ENCODE measurements at places on chromosomes 3 and 15. TPM values are rescaled to one million over a fixed set of nuclear protein-coding genes. Genes with fewer than 3 reads are reported as not detected.

Gene MORC1
- not detected for total RNA-seq

Gene CLDN18
- total RNA-seq: 0.16 TPM

Gene CAND2
- 13.7 TPM for total RNA-seq

Gene MYZAP
- 0.68 TPM for total RNA-seq

Gene GP9
- total RNA-seq: not detected

Gene SCAMP5
- 70.1 TPM for total RNA-seq

Gene SH3GL3
- 8.0 TPM for total RNA-seq

Gene POLQ
- total RNA-seq: 16.8 TPM

DNA sequence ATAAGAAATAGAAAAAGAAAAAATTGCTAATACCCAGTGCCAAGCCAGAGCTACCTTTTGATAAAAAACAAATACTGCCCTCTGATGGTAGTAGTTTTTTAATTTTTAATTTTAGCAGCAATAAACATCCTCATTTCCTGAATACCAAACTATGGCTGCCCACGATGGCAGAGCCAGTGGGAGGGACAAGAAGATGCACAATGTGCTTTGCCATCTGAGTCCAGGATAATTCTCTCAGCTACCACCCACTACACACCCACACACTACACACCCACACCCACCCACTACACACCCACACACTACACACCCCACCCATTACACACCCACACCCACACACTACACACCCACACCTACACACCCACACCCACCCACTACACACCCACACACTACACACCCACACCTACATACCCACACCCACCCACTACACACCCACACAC, 17.8 kb downstream of the CEP19 start:
- no peak overlapping the region for H3K27ac ChIP-seq
- no peak overlapping the region for H3K4me3 ChIP-seq
- no peaks in the 10 kb centered on the region for H3K36me3 ChIP-seq
- no peaks in the 10 kb centered on the region for H3K27me3 ChIP-seq
- H3K4me1 ChIP-seq: no peaks in the 10 kb centered on the region

- no peaks in the 10 kb centered on the region for H3K4me1 ChIP-seq
- H3K36me3 ChIP-seq: peaks cover 60% of the 10 kb centered on the region
- H3K27ac ChIP-seq: no peak overlapping the region
- no peak overlapping the region for H3K4me3 ChIP-seq
- no peaks in the 10 kb centered on the region for H3K27me3 ChIP-seq
- DNase-seq: no peak
These were observed 64.8 kb upstream of the UBP1 start for GRCh38 chr3:33505027-33505426.

GRCh38 chr3:73415118-73415517, 209.6 kb downstream of the PDZRN3 start:
- H3K4me1 ChIP-seq: peaks cover 23% of the 10 kb centered on the region
- no peaks in the 10 kb centered on the region for H3K36me3 ChIP-seq
- H3K4me3 ChIP-seq: no peak overlapping the region
- H3K27ac ChIP-seq: no peak overlapping the region
- DNase-seq: no peak

DNA sequence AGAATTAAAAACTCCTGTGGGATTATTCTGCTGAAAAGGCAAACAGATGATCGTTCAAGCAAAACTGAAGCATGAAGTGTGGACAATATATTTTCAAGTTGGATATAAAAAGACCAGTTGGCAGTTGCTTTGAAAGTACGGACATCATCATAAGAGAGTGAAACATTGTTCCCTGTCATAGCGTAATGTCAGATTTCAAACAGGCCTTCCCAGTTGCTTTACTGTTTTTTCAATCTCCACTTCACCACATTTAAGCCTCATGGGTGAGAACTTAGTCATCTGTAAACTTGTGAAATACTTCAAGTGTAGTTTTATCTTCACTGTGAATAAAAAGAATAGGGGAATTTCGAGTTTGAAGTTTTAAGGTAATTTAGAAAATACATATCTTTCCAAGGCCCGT, 435.1 kb upstream of the CNTN3 start:
- no peak for DNase-seq

- H3K27ac ChIP-seq: no peak overlapping the region
- peaks cover 51% of the 10 kb centered on the region for H3K36me3 ChIP-seq
- H3K27me3 ChIP-seq: no peaks in the 10 kb centered on the region
- DNase-seq: no peak
These were observed 22.2 kb upstream of the ZNF80 start for GRCh38 chr3:114259566-114259965.

GRCh38 chr3:32437896-32438295, 46.2 kb downstream of the CMTM7 start:
- H3K27me3 ChIP-seq: no peaks in the 10 kb centered on the region
- H3K4me1 ChIP-seq: peaks cover 16% of the 10 kb centered on the region
- no peak overlapping the region for H3K27ac ChIP-seq

- no peak for DNase-seq
- H3K4me1 ChIP-seq: peaks cover 27% of the 10 kb centered on the region
- H3K27me3 ChIP-seq: peaks cover 2% of the 10 kb centered on the region
- H3K27ac ChIP-seq: no peak overlapping the region
These were observed 58.7 kb downstream of the BOC start for GRCh38 chr3:113270068-113270467.

DNA sequence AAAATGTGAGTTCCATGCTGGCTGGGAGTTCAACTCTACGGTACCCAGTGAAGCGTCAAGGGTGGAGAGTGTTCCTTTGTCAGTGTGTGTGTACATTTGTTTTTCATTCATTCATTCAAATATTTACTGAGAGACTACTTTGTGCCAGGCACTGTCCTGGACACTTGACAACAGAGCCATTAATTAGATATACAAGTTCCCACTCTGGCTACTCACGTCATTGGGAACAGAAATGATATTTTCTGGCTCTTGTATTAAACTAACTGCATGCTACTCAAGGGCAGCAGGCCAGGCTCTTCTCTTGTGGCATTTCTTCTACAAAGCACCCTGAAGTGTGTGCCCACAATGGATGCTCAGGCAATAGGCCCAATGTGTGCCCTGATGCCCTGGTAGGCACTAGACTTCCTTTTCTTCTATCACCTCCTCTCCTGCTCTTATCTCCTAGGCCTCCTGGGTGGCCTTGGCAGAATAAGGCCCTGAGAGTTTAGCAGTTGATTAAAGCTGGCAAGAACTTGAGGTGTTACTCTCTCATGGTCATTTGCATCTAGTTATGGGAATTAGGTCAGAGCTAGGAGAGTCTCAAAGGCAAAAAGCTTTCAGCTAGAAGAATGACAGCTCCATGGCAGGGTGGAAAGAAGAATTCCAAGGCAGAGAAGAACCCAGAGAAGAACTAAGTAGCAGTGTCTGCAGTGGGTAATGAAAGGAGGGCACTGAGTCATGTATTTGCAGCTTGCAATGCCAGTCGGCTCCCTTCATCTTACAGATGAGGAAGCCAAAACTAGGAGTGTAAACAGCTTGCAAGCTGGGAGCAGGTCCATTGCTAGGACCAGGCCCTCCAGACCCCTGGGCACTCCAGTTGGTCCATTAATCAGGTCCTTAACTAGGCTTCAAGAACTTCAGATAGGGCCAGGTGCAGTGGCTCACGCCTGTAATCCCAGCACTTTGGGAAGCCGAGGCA, 14.0 kb upstream of the SMAD3 start:
- no peak for DNase-seq
- no peaks in the 10 kb centered on the region for H3K27me3 ChIP-seq
- no peak overlapping the region for H3K4me3 ChIP-seq
- no peaks in the 10 kb centered on the region for H3K36me3 ChIP-seq
- peaks cover 16% of the 10 kb centered on the region for H3K4me1 ChIP-seq

DNA sequence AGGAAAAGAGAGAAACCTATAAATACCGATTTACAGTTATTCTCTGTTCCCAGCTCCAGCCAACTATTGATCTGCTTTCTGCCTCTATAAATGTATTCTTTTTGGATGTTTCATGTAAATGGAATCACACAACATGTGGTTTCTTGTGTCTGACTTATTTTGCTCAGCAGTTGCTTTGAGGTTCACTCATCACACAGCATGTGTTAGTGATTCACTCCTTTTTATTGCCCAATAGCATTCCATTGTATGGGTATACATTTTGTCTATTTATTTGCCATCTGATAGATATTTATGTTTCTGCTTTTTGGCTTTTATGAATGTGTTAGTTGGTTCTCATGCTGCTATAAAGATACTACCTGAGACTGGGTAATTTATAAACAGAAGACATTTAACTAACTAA, 23.6 kb downstream of the CCR1 start:
- H3K4me3 ChIP-seq: no peak overlapping the region
- H3K4me1 ChIP-seq: no peaks in the 10 kb centered on the region
- H3K27ac ChIP-seq: no peak overlapping the region
- no peak for DNase-seq

GRCh38 chr3:182491577-182491976, 301.7 kb upstream of the ATP11B start:
- H3K4me1 ChIP-seq: peaks cover 15% of the 10 kb centered on the region
- no peak overlapping the region for H3K4me3 ChIP-seq
- no peaks in the 10 kb centered on the region for H3K27me3 ChIP-seq

- H3K4me3 ChIP-seq: no peak overlapping the region
- no peaks in the 10 kb centered on the region for H3K27me3 ChIP-seq
- H3K27ac ChIP-seq: no peak overlapping the region
- peaks cover 11% of the 10 kb centered on the region for H3K4me1 ChIP-seq
- no peak for DNase-seq
These were observed 118.2 kb upstream of the TGFBR2 start for GRCh38 chr3:30488070-30488756.

DNA sequence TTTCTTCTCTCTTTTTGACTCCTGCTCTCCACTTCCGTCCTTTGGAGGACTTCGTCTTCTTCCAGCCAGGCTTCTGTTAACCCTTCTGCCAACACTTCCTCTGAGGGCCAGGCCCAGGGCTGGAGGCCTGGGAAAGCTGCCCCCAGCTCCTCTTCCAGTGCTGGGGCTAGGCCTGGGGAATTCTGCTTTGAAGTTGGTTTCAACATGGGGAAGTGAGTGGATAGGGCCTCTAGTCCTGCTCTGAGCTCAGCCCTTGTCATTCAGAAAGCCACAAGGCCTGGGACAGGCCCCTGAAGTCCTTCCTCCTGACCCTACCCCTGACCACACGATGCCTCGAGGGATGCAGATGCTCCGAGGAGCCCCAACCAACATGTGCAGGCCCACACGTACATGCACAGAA, 53.9 kb upstream of the HERC1 start:
- no peaks in the 10 kb centered on the region for H3K27me3 ChIP-seq
- DNase-seq: no peak
- H3K36me3 ChIP-seq: no peaks in the 10 kb centered on the region

GRCh38 chr15:79357566-79357965, 46.7 kb downstream of the TMED3 start:
- H3K36me3 ChIP-seq: peaks cover under 1% of the 10 kb centered on the region
- no peak overlapping the region for H3K4me3 ChIP-seq
- no peak overlapping the region for H3K27ac ChIP-seq

GRCh38 chr15:68310178-68310803, 32.7 kb downstream of the FEM1B start:
- DNase-seq: no peak
- H3K4me1 ChIP-seq: peaks cover 34% of the 10 kb centered on the region
- no peaks in the 10 kb centered on the region for H3K27me3 ChIP-seq
- H3K27ac ChIP-seq: no peak overlapping the region

DNA sequence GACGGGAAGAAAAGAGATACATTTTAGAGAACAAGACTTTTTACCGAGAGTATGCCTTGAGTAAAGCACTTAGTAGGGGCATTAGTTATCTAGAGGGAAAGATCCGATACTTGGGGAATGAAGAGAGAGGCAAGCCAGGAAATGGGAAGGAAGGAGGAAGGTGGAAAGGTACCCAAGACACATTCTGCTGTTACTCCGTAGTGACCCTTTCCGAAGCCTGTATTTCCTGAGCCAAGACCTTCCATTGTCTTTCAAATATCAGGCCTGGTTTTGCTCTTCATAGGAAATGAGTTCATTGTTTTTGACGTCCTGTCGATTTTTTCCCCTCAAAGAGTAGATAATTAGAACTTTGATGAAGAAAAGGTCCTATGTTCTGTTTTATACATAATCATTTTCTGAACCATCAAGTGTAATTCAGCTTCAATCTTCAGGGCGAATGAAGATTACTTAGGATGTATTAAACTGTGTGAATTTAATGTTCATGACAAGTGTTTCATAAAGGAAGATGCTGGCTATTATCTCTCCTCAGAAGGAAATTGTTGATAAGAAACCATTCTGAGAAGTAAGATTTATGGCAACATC, 95.7 kb downstream of the PPM1L start:
- peaks cover 41% of the 10 kb centered on the region for H3K4me1 ChIP-seq
- H3K36me3 ChIP-seq: peaks cover 17% of the 10 kb centered on the region
- H3K27ac ChIP-seq: peak overlapping the region; percentile 92
- H3K27me3 ChIP-seq: no peaks in the 10 kb centered on the region
- no peak for DNase-seq

- H3K36me3 ChIP-seq: no peaks in the 10 kb centered on the region
- H3K4me1 ChIP-seq: peaks cover 15% of the 10 kb centered on the region
- DNase-seq: peak; percentile 67
These were observed 781 bp upstream of the CYP1A1 start for GRCh38 chr15:74725845-74726773.

GRCh38 chr3:71358243-71358642, 225.3 kb downstream of the FOXP1 start:
- DNase-seq: no peak
- no peak overlapping the region for H3K27ac ChIP-seq
- H3K4me1 ChIP-seq: no peaks in the 10 kb centered on the region
- H3K27me3 ChIP-seq: no peaks in the 10 kb centered on the region

DNA sequence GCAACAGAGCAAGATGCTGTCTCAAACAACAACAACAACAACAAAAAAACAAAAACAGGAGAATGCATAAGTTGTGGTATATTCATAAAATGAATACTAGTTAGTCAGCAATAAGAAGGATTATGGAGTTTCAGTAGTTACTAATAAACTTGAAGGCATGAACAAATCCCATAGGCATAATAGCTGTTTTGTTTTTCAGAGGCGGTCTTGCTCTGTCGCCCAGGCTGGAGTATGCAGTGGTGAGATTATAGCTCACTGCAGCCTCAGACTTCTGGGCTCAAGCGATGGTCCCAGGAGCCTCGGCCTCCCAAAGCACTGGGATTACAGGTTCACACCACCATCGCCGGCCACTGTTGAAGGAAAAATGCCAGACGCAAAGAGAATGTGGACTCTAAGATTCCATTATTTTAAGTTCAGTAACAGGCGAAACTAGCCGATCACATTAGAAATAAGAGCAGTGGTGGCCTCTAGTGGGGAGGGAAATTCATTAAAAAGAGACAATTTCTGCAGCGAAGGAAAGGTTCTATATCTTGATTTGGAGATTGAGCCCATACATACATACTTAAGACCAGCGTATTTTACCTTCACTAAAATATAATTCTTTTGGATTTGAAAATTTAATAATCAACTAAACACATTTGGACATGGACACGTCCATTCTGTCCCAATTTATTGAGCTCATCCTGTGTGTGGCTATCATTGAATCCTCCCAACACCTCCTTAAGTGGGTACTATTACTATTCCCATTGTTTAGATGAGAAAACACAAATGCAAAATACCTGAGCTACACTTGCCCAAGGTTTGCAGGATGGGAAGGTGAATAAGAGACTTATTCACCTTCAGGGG, 27.4 kb upstream of the HDAC11 start:
- no peak for DNase-seq
- H3K27ac ChIP-seq: peak overlapping the region; percentile 96
- H3K4me3 ChIP-seq: peak overlapping the region; percentile 78
- peaks cover 20% of the 10 kb centered on the region for H3K4me1 ChIP-seq

- no peak overlapping the region for H3K27ac ChIP-seq
- no peak overlapping the region for H3K4me3 ChIP-seq
- H3K36me3 ChIP-seq: no peaks in the 10 kb centered on the region
- DNase-seq: peak; percentile 82
These were observed 405.8 kb downstream of the IGSF11 start for GRCh38 chr3:118628704-118629341.
